ENCODE measurements at places on chromosomes 12 and 14. TPM values are rescaled to one million over a fixed set of nuclear protein-coding genes. Genes with fewer than 3 reads are reported as not detected.

The CPM gene
- 2.7 TPM for total RNA-seq

The SYNDIG1L gene
- not detected for total RNA-seq

The GDF11 gene
- total RNA-seq = 1.0 TPM

The KCNC2 gene
- not detected for total RNA-seq

The ASB2 gene
- not detected for total RNA-seq

The RPL10L gene
- not detected for total RNA-seq

The ULK1 gene
- 31.7 TPM for total RNA-seq

The MRPS35 gene
- total RNA-seq = 139 TPM

DNA sequence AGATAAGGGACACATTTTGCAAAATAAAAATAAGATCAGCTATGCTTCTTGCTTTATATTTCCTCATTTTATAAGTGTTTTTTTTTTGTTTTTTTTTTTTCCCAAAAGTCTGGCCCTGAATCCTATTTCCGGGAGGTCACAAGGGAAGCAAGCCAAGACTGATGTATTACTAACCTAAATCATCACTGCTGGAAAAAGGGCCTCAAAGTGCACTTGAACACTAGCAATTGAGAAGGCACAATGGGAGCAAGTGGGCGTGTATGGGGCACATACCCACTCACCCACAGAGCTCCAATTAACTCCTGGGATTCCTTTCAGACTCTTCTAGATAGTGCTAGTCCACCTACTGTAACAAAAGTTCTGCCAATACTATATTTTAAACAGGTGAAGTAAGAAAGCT, 58.8 kb downstream of the STON2 start:
- no peak for DNase-seq

DNA sequence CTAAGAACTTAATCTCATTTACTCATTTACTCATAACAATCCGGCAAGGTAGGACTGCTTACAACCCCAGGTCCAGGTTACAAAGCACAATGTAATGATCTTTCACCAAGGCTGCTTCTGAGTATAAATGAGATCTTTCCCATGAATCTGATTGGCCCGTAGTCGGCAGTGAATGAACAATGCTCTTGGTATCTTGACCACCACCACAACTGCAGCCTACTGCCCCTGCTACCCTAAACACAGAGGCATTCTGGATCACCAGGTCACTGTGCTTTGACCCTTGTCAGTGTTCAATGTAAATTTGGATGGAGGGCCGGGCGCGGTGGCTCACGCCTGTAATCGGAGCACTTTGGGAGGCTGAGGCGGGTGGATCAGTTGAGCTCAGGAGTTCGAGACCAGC, 15.9 kb downstream of the FAM181A start:
- no peak for DNase-seq

- DNase-seq = no peak
Observed at GRCh38 chr12:4303750-4304149, 17.3 kb upstream of the TIGAR start.

GRCh38 chr12:1405619-1406018, 188.8 kb downstream of the FBXL14 start:
- no peak for DNase-seq

- no peak for DNase-seq
Observed at GRCh38 chr12:82040987-82041743, 282.0 kb upstream of the PPFIA2 start.

DNA sequence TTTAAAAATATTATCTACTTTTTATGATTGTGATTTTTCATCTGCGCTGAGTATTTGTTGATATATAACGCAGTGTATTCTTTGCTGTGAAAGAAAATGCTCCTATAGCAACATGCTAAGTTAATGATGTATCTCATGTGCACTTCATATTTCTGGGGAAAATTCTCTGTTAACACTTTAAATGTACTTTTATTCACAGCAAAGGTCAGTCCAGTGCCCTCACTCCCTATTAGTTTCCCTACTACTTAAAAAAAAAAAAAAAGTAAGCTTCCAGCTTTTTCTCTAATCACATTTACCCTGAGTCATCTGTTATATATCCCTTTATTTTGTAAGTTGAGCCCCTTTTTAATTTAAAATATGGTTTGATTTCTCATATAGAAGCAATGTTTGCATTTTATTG, 219.8 kb downstream of the AEBP2 start:
- DNase-seq = no peak

- no peak for DNase-seq
Observed at GRCh38 chr12:47107446-47107845, 27.7 kb upstream of the AMIGO2 start.

DNA sequence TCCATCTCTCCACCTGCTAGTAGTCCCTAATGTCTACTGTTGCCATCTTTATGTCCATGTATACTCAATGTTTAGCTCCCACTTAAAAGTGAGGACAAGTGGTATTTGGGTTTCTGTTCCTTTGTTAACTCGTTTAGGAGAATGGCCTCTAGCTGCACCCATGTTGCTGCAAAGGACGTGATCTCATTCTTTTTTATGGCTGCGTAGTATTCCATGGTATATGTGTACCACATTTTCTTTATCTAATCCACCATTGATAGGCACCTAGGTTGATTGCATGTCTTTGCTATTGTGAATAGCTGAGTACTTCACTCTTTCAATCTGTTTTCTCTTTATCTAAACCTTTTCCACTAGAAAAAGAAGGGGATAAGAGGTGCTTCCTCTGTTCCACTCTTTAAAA, 130.0 kb downstream of the TMEM117 start:
- no peak for DNase-seq

DNA sequence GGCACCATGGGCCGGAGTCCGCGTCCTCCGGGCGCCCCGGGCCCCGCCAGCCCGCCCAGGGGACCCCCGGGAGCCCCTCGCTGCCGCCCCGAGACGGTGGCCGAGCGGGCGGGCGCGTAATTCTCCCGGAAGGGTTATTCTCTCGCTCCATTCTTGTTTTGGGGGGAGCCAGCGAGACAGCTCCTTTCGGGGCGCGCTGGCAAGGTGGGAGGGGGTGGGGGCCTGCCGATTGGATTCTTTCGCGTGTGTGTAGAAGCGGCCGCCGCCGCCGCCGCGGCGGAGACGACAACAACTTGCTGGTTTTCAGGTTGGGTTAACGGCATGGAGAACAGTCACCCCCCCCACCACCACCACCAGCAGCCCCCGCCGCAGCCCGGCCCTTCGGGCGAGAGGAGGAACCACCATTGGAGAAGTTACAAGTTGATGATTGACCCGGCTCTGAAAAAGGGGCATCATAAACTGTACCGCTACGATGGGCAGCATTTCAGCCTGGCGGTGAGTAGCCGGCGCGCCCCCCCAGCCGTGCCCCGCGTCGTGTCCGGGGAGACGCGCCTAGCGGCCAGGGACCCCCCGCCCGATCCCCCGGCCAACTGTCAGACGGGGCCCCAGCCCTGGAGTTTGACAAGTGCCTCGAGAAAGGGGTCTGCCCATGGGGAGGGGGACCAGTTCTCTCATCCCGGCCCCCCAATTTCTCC, 755 bp downstream of the SETD1B start:
- DNase-seq = no peak

GRCh38 chr12:24066865-24067264, 117.4 kb upstream of the SOX5 start:
- no peak for DNase-seq

DNA sequence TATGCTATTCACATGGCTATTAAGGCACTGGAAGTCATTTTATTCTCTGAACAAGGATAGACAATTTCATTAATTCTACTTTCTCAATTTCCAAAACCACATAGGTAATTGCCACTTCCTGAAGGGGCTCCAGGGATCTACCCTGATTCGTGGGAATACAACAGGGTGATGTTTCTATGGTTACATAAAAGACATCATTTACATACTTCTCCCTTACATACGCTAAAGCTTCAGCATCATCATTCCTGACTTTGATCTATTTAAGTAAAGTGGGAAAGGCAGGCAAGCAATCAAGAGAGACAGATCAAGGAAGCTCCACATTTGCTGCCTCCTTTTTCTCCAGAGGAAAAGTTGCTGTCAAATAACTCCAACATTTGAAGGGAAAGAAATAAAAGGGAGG, 118.8 kb upstream of the SINHCAF start:
- DNase-seq = no peak

DNA sequence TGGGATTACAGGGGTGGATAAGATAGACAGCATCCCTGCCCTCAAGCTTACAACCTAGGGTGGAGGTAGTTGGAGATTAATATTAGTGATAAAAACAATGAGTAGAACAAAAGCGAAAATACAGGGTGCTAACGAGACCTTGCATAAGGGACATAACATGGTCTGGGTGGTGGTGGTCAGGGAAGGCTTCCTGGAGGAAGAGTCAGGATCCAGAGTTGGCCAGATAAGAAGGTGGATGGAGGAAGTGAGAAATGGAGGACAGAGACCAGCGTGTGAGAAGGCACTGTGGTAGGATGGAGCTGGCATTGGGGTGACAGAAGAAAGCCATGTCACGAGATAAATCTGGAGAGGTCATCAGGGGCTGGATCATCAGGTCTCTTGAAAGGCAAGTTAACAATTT, 19.2 kb downstream of the NOS1 start:
- no peak for DNase-seq

DNA sequence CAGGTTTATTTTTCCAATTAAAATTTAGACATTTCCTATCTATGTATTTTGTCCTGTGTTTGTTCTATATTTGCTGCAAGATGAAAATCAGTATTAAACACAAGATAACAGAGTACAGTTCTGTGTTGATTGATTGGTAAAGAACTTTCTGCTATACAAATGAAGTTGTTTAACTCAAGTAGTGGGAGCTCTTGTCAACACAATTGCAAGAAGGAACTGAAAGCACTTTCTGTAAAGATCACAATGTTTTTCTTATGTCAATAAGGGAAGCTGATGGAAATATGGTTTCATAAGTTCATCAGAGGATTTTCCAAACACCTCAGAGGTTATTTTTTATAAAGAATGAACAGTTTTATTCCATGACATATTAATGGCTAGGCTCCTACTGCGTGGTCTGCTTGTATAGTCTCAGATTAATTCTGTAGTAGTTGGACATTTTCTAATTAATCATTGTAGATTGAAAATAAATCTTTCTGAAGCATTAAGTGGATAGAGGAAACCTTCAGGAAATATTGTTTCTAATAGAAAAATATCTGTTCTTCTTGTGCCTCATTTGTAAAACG, 379.5 kb downstream of the LRFN5 start:
- DNase-seq = no peak

Data from NCI-H460 (cell line).